Activated T-helper 2 cell treated with anti-CD3 and anti-CD28 coated beads, Interferon-gamma antibody, Interleukin-2, Interleukin-4, amounts not matched to agents 10 μg/mL and 5 μg/mL and 100 μg/mL, durations not matched to agents 14 hours and 24 hours and 36 hours (primary cell): ENCODE measurements at places on chromosomes 16 and 17. TPM values are rescaled to one million over a fixed set of nuclear protein-coding genes. Genes with fewer than 3 reads are reported as not detected.

DNA sequence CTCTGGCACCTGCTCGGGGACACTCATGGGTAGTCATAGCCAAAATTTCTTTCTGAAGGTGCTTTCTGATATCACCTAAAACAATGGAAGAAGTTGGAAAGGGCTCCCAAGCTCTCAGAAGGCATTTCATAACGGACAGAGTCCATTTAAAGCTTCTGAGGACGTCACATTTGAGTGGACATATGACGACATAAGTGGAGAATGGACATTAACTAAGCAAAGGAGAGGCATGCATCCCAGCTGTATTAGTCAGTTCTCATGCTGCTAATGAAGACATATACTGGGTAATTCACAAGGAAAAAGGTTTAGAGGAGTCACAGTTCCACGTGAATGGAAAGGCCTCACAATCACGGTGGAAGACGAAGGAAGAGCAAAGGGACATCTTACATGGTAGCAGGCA lies 260.2 kb upstream of the DYNLRB2 start:
- no peak for DNase-seq

DNA sequence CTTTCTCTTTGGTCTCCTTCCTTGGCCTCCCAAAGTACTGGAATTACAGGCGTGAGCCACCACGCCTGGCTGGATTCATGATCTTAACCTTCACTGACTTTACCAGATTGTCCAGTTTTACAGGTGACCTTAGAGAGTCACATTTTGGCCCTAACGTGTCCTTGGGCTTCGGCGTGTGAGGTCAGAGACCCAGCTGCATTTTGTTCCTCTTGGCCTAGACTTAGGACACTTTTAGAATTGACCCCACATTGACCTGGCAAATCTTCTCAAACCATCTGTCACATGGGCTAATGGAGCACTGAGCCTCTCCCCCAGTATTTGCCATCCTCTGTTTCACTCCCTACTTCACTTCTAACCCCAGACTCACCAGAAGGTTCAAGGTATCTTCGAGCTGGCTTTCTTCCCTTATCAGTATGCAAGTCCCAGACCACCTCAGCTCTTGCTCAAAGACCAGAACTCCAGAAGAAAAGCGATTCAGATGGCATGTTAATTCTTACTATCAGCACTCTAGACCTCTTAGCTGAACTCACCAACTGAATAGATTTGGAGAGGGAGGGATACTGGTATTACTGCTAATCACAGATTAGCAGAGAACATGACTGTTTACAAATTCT lies 1.7 kb upstream of the CYTH1 start:
- no peak for DNase-seq

DNA sequence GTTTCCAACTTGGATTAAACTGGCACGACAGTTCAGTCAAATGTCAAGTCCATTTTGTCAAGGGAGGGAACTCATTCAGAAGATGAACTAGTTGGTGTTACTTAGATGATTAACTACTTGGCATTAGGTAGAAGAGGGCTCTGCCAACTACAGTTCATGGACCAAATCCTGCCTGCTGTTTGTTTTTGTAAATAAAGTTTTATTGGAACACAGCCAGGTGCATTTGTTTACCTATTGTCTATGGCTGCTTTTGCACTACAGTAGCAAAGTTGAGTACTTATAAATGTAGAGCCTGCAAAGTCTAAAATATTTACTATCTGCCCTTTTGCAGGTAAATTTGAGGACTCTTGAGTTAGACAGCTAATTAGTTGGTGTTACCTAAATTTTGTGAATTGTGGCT lies 410.0 kb downstream of the MAF start:
- DNase-seq, result no peak

DNA sequence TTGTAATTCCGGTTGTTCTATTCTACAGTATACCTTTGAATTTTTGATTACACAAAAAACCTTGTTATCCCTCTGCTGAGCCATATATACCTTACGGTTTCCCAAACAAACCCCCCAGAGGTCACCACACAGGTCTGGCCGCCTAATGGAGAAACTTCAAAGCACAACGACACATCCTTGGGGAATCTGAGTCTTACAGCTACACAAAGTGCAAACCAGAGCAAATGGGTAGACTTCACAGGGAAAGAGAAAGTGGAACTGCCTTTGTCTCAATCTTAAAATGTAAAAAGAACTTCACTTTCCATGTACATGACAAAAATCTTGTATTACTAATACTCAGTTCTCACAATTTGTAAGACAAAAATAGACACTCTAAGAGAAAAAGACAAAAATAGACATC lies 2.7 kb downstream of the FBXO31 start:
- no peak for DNase-seq

- DNase-seq, result no peak
These were observed 3.8 kb upstream of the RUNDC3A start for GRCh38 chr17:44304651-44305050.

- no peak for DNase-seq
These were observed 2.0 kb downstream of the P2RX1 start for GRCh38 chr17:3914312-3914670.

GRCh38 chr16:30984669-30985400 lies at the start of gene HSD3B7:
Gene HSD3B7 (plus strand): TSS chr16:30985207. CDS start chr16:30985659, 452 bp downstream.
- peak; percentile 69 for DNase-seq

- peak; percentile 20 for DNase-seq
These were observed 50.4 kb downstream of the OR1D5 start for GRCh38 chr17:3012926-3013581.

GRCh38 chr17:57121308-57122042 lies 36.4 kb downstream of the AKAP1 start:
- DNase-seq, result no peak

DNA sequence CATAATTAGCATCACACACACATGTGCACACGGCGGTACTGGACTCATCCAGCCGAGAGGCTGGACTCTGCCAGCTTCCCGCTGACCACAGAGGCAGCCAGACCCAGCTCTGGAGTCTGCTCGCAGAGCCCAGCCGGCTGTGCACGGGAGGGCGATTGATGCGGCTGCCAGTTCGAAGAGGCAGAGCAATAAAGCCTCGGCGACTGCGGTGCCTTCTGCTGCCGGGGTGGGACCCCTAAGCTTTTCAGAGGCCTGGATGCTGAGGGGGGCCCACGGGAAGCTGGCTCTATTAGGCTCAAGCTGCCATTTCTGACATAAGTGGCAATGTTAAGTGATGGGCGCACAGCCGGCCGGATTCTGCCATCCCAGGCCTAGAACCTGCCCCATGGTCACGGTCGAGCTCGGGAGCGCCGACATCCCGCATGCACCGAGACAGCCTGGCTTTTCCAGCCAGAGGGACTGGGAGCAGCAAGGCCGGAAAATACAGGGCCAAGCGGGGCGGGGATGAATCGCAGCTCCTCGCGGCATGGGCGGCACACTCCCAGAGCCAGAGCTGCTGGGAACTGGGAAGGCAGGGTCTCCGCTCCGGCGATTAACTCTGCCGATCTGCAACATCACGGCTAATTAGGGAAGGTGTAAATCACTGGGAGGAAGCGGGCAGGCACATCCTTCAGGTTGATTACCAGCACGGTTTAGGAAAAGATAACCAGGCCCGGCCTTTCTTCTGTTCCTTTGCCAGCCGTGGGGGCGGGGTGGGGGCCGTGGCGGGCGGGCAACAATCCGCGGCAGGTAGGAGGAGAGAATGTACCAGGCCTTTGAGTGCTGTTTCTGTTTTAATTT lies 57.7 kb downstream of the TBC1D16 start:
- no peak for DNase-seq

DNA sequence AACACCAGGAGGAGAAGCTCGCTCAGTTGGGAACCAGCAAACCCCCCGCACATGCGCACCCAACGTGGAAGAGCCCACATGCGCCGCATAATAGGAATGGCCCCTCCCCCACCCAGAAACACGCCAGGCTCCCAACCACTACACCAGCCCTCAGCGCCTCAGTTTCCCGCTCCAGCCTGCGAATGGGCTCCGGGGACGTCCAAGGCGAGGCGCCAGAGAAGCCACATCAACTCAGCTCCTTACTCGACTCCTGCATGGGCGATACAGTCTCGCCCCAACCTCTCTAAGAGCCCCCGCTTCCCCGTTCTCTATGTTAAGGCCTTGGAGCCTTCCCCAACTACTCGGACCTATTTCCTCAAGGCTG lies 504 bp downstream of the SRSF1 start:
- DNase-seq, result peak; percentile 48

DNA sequence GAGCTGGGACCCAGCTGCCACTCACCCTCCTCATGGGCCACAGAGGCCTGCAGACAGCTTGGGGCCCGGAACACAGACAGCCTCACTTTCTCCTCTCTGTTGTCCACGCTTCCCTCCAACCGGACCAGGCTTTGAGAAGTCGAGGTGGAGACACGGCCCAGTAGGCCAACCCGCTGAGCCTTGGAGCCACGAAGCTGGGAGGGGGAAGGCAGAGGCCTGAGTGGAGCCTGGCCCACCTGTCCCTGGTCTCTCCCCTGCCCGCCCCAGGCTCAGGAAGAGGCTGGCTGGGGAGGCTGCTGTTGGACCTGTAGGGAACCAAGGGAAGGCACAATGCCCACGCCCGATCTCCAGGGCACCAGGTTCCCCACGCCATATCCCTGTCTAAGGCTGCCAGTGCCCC lies 48.1 kb downstream of the RMI2 start:
- no peak for DNase-seq

DNA sequence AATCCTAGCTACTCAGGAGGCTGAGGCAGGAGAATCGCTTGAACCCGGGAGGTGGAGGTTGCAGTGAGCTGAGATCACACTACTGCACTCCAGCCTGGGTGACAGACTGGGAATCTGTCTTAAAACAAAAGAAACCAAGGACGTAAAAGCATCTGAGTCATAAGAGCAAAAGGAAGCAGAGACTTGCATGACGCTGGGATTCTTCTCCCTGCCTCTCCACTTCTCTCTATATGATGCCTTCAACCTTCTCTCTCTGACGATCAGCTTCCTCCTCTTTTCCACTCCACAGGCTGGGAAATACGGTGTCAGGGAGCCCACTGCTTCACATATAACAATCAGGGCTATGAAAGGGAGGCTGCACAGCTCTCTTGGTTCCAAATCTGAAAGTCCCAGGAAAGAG lies 43.2 kb upstream of the CCL1 start:
- no peak for DNase-seq

- DNase-seq, result no peak
These were observed 35.6 kb downstream of the YPEL2 start for GRCh38 chr17:59366773-59367656.

GRCh38 chr16:85114909-85115567 lies 2.8 kb upstream of the CIBAR2 start:
- peak; percentile 65 for DNase-seq

DNA sequence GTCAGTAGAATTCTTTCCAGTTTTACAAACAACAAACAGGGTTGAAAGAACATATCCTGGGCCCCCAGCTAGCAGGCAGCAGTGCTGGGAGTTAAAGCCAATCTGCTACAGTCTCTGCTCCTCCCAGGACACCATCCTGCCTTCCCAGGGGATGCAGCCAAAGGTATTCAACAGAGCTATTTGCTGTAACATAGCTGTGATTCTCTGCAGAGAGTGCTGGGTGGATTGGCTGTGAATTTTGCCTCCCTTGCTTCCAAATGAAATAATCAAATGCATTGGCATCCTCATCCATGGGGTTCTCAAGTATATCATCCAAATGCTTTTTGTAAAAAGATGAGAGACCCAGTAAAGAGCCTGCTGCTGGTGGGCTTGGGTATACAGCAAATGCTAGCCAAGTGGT lies 124.3 kb downstream of the NPIPB5 start:
- no peak for DNase-seq

DNA sequence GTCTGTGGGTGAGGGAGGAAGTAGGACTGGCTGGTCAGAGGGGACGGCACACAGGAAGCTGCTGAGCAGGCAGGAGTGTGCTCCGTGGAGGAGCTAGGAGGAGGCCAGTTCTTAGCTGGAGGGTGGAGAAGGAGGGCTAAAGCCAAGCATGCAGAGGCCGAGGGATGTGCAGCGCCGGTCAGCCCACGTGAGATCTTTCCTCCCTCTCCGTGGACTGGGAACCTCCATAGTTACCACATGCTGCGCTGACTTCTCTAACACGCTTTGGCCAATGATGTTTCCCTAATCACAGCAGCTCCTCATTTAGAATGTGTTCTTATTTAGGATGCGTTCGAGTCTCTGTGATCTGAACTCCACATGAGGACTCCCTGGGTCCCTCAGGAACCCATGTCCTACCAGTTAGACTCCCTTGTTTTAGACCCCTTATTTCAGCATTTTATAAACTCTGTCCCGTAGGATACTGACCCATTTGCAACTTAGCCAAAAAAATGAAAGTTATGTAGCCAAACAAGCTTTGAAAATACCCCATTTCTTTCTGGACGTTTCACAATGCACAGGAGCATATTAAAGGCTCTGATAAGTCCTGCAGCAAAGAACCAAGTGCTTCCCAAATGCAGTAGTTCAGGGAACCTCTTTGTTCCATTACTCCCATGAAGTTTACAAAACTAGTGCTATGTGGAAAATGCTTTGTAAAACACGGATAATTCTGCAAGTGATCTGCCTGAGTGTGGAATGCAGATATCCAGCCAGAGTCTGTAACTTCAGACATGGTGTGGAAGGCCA lies 51.4 kb downstream of the IRF8 start:
- no peak for DNase-seq

- no peak for DNase-seq
These were observed 185.9 kb upstream of the HS3ST3A1 start for GRCh38 chr17:13787636-13788035.

DNA sequence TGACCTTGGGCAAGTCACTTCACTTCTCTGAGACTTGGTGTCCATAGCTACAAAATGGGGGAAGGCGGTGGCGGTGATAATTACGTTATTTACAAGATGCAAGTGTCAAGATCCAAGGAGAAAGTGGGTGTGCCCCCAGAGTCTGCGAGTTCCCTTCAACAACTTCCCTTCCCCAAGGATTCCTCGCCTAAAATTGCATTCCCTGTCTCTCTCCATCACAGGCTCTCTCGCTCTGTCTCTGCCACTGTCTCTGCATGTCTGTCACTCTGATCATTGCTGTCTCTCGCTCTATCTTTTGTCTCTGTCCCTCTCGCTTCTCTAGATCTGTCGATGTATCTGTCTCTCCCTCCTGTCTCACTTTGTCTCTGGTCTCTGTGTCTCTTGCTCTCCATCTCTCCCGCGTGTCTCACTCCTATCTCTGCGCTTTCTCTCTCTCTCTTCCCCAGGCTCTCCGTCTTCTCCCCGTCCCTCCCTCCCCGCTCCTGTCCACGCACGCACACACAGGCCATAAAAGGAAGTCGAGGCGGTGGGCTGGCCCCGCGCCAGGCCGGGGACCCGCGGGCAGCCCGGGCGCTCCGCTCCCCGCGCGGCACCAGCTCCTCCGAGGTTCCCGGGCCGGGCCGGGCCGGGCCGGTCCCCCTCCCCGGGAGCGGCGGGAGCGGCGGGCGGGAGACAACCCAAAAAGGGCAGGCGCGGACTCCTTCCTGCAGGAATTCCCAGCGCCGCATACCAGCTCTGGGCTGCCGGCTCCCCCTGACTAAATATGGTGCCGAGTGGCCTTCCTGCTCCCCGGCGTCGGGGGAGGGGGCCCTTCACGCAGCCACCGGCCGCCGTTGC lies 1.1 kb upstream of the MYH11 start:
- DNase-seq, result no peak

The FZD2 gene
- total RNA-seq, result 0.53 and 0.57 TPM in 2 replicates

The PRR35 gene
- total RNA-seq, result not detected in 2 replicates

The GIT1 gene
- total RNA-seq, result 67.3 and 72.4 TPM in 2 replicates

The SCNN1G gene
- total RNA-seq, result not detected in 2 replicates

The C16orf46 gene
- 0.11 and 0.32 TPM in 2 replicates for total RNA-seq

The KRT25 gene
- not detected in 2 replicates for total RNA-seq

The SLC9A5 gene
- total RNA-seq, result 5.1 and 6.4 TPM in 2 replicates

The MEIOC gene
- total RNA-seq, result 0.37 and 1.3 TPM in 2 replicates

The EFNB3 gene
- total RNA-seq, result not detected in 2 replicates

The TEKT5 gene
- total RNA-seq, result not detected in 2 replicates

The RRAD gene
- total RNA-seq, result 1.2 and 1.8 TPM in 2 replicates

The MAPT gene
- total RNA-seq, result 1.1 and 1.3 TPM in 2 replicates

The KCNJ2 gene
- total RNA-seq, result 0.11 TPM in 1 of 2 replicates, not detected in the other

The SLC22A31 gene
- total RNA-seq, result 0.71 and 1.1 TPM in 2 replicates

The ITGB4 gene
- 1.3 and 2.0 TPM in 2 replicates for total RNA-seq
